ENCODE measurements at places on chromosomes 13 and 19.
A peak's percentile ranks its signal among the peaks of the same experiment; 100 is the strongest.

GRCh38 chr19:14073261-14073924 lies 807 bp downstream of the MISP3 start:
- no peaks in the 10 kb centered on the region for H3K27me3 ChIP-seq
- peak overlapping the region; percentile 81 for H3K27ac ChIP-seq
- H3K4me1 ChIP-seq = peaks cover 2% of the 10 kb centered on the region
- peak overlapping the region; percentile 59 for H3K4me3 ChIP-seq
- DNase-seq = no peak
- H3K36me3 ChIP-seq = no peaks in the 10 kb centered on the region

DNA sequence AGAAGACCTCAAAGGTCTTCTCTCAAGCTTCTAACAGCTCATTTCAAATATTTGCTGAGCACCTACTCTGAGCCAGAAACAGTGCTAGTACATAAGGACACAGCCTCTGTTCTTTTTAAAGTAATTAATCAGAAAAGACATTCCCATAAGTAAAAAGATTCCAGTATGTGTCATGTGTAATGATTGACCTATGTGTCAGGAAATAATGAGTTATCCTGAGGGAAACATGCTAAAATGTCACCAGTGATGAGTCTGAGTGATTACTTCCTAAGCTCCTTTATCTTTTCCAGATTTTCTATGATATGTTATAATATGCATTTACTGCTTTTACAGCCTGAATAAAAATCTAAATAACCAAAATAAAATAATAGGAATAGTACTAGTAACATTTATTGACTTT lies 107.6 kb downstream of the SLC25A15 start:
- H3K27me3 ChIP-seq = no peaks in the 10 kb centered on the region
- no peak overlapping the region for H3K4me3 ChIP-seq

- no peak overlapping the region for H3K4me3 ChIP-seq
- no peak for DNase-seq
- no peaks in the 10 kb centered on the region for H3K27me3 ChIP-seq
- H3K4me1 ChIP-seq = no peaks in the 10 kb centered on the region
- H3K27ac ChIP-seq = no peak overlapping the region
Observed at GRCh38 chr19:34118879-34119748, 53.2 kb upstream of the LSM14A start.

GRCh38 chr19:17747205-17748098 lies 3.8 kb upstream of the FCHO1 start:
- H3K27me3 ChIP-seq = no peaks in the 10 kb centered on the region
- DNase-seq = no peak
- H3K27ac ChIP-seq = no peak overlapping the region
- H3K36me3 ChIP-seq = no peaks in the 10 kb centered on the region
- peak overlapping the region; percentile 52 for H3K4me3 ChIP-seq
- H3K4me1 ChIP-seq = no peaks in the 10 kb centered on the region

GRCh38 chr13:73835138-73835721 lies 299.0 kb downstream of the KLF12 start:
- DNase-seq = no peak
- H3K4me1 ChIP-seq = no peaks in the 10 kb centered on the region
- no peak overlapping the region for H3K27ac ChIP-seq
- no peak overlapping the region for H3K4me3 ChIP-seq

- H3K4me3 ChIP-seq = peak overlapping the region; percentile 89
- H3K4me1 ChIP-seq = peaks cover 8% of the 10 kb centered on the region
- peaks cover 13% of the 10 kb centered on the region for H3K36me3 ChIP-seq
- H3K27me3 ChIP-seq = no peaks in the 10 kb centered on the region
- peak overlapping the region; percentile 94 for H3K27ac ChIP-seq
- DNase-seq = no peak
Observed at GRCh38 chr19:50803633-50804419, 13.6 kb downstream of the ACP4 start.

- H3K36me3 ChIP-seq = no peaks in the 10 kb centered on the region
- H3K27me3 ChIP-seq = no peaks in the 10 kb centered on the region
- DNase-seq = no peak
- H3K4me1 ChIP-seq = no peaks in the 10 kb centered on the region
- no peak overlapping the region for H3K4me3 ChIP-seq
Observed at GRCh38 chr13:79245937-79246577, 160.0 kb downstream of the RBM26 start.

GRCh38 chr13:31199849-31200636 lies at the start of gene B3GLCT:
TSS of gene B3GLCT (plus strand) at chr13:31199975. CDS start at chr13:31200085, 110 bp downstream.
- peaks cover 14% of the 10 kb centered on the region for H3K4me1 ChIP-seq
- no peaks in the 10 kb centered on the region for H3K36me3 ChIP-seq
- peak within 1 kb of the TSS; percentile 82 for H3K27ac ChIP-seq
- no peak for DNase-seq
